ENCODE measurements at places on chromosomes 6 and 20.

DNA sequence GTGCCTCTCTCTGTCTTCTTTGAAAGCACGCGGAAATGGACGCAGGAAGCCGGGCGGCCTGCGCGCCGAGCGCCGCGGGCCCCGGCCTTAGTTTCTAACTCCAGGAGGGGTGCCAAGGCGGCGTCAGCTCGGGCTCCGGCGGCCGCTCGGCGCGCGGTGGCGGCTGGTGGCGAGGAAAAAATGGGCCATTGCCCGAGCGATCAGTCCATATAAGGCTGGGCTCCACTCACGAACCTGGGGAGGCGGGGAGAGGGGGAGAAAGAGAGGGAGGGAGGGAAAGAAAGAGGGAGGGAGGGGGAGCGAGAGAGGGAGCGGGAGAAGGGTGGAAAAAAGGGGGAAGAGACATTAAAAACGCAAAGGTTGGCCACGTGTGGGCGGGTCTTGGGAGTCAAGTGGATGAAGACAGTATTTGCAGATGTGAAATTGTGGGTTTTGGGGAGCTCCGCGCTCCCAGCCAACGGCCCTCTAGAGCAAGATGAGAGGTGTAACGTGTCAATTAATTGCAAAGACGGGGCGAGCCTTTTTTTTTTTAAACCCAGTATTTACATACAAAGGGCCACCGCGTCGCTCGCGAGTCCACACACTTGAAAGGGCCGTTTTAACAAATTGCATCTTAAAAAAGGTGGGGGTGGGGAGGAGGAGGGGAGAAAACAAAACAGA, at the start of gene NKX2-2:
Gene NKX2-2 (minus strand): TSS at position 184 of the 660 bp plus-strand sequence. CDS start 395 bp downstream, outside the sequence.
- DNase-seq = no peak

DNA sequence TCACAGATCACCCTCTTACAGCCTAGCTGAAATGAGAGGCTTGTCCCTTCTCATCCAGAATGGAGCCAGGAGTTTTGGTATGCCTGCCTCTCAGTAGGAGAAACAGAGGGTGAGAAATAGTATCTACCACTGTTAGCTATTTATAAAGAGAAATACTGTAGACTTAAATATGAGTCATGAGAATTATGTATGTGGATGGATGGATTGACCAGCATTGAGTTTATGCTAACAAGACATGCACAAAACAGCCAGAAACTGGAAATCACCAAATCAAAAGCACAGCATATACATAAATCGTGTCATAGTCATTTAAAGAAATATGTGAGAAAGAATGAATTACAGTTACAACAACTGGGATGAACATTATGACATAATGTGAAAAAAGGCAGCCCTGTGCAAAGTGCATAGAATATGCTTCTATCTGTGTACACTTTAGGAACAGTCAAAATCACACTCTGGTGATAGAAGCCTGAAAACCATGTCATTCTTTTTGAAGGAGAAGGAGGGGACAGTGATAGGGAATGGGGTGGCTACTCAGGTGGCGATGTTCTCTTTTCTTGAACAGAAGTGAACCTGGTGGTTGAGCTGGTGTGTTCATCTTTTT, 79.8 kb upstream of the KIF25 start:
- no peak for DNase-seq

DNA sequence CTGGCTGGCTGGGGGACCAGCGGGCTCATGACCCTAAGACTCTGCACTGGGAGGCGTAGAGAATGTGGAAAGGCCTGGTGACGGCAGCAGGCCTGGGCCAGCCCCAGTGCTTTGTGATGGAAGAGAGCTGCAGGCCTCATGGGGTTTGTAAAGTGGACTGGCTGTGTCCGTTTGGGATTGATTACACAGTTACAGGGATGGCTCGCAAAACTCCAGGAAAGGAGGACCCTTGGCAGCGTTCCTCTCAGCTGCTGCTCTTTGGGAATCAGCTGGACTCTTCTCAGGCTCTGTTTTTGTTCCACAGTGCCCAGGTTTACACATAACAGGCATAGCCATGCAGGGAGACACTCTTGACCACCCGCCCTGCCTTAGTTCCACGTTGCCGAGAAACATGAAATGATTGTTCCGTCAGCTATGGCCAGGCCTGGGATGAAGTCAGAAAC, 89.0 kb downstream of the SLX4IP start:
- DNase-seq = peak; percentile 72

GRCh38 chr6:399785-400534, 8.4 kb downstream of the IRF4 start:
- DNase-seq = no peak

- DNase-seq = no peak
These were observed 162.9 kb upstream of the SASH1 start for GRCh38 chr6:148179786-148180185.

DNA sequence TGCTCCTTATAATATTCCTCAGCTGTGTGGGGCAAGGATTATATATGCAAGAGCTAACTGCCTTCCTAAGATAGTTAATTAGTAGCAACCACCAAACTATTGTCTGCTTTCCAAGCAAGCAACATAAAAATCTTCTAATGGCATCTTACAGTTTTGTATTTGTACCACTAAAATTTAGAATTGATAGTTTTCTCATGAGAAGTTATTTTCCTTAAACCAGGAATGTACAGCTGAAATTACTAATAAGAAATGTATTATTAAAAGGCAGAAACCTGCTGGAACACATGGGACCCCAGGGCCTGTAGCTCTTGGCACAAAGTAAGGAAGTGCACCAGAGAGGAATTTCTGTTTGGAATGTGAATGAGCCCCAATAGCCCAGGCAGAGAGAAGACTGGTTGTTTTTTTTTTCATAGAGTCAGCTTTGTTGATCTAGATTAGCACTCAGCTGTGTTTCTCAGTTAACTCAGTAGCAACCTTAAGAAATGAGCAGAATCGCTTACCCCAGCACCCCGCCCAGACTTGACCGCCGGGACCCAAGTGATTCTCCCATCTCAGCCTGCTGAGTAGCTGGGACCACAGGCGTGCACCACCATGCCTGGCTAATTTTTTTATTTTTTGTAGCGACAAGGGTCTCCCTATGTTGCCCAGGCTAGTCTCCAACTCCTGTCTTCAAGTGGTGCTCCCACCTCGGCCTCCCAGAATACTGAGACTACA, 2.6 kb downstream of the MGME1 start:
- DNase-seq = peak; percentile 38

GRCh38 chr6:108568101-108568500, 7.4 kb downstream of the FOXO3 start:
- no peak for DNase-seq

DNA sequence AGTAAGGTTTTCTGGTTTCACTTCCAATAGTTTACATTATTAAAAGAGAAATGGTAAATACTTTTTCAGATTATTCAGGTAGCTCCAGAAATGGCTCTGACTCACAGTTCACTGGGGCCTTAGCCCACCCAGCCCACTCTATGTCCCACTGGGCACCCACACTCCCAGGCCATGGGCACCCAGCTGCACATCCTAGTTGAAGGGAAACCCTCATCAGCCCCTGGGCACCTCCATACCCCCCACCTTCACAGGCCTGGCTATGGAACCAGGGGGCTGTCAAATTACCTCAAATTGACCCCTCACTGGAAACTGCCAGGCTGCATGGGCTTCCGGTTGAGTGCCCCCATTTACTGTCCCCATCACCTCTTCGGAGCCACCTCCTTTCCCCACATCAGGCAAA, 51.5 kb downstream of the BMP7 start:
- DNase-seq = no peak

DNA sequence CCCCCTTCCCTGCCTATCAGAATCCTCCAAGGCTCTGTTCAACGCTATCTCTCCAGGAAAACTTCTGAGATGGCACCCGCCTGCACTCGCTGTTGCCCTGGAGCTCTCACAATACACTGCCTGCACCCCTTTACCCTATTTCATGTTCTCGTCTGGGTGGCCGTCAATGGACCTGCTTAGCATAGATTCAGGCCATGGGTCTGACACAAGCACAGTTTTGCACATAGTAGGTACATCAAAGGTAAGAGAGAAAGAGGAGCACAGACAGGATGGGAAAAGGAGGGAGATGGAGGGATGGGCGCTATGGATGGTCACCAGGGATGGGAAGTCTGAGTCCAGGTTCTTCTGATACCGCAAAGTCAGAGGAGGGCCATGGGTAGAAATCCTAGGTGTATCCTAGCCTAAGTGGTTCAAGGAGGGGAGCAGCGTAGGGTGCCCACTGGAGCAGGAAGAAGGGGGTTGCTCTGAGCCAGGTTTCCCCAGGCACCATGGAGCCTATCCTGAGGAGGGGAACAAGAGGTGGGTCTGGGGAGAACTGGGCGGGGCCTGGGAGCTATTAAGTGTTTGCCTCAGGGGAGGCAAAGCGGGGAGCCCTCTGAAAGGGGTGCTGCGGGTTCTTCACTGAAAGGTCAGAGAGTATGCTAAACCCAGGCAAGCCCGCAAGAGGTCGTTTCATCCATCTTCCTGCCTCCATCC, 89.3 kb downstream of the MRPL14 start:
- no peak for DNase-seq

DNA sequence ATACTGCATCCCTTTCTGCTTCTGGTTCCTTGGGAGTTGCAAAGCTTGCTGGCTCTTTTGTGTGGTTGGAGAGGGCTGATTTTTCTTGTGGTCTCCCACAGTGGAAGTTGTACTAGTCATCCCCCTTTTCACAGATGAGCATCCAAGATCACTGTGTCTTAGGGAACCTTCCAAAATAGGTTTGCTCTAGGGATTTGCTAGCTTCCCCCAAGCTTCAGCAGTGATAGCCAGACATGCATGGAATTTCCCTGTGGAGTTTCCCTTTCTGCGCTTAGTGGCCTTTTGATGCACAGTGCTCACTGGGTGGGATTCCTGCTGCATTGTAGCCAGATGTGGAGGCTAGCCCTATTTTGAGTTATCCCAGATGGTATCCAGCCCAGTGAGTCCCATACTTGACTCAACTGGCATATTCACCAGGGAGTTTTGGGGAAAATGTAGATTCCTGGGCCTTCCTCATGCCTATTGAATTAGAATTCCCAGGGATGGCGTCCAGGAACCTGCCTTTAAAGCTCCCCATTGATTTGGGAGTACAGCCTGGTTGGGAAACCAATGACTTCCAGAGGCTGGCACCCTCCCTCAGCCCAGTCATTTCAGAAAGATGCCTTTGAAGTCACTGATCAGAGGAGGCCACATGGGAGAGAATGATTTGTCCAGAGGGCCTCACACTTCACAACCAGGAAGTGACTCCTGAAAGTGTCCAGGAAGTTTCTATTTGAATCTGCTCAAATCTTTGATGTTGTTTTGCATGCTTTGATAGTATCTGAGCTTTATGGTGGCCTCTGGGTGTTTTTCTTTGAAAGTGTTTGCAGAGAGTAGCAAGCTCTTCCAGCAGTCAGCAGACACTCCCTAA, 25.9 kb downstream of the PPARD start:
- DNase-seq = peak; percentile 78

GRCh38 chr6:151494235-151494935, 568 bp downstream of the CCDC170 start:
- peak; percentile 44 for DNase-seq

DNA sequence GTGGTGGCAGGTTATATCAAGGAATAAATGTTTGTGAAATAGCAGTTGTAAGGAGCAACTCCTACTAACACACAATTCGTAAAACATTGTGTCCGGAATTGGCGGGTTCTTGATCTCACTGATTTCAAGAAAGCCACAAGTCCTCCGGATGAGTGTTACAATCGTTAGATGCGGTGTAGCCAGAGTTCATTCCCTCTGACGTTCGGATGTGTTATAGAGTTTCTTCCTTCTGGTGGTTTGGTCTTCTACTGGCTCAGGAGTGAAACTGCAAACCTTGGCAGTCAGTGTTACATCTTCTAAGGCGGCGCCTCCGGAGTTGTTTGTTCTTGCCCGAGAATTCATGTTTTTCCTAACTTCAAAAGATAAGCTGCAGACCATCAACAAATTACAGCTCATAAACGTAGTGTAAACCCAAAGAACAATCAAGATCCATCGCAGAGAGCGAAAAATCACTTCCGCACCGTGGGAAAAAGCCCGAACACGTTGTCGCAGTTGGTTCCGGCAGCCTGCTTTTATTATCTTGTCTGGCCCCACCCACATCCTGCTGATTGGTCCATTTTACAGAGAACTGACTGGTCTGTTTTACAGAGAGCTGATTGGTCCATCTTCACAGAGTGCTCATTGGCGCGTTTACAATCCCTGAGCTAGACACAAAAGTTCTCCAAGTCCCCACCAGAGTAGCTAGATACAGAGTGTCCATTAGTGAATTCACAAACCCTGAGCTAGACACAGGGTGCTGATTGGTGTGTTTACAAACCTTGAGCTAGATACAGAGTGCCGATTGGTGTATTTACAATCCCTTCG, 58.2 kb downstream of the TRIM27 start:
- no peak for DNase-seq

DNA sequence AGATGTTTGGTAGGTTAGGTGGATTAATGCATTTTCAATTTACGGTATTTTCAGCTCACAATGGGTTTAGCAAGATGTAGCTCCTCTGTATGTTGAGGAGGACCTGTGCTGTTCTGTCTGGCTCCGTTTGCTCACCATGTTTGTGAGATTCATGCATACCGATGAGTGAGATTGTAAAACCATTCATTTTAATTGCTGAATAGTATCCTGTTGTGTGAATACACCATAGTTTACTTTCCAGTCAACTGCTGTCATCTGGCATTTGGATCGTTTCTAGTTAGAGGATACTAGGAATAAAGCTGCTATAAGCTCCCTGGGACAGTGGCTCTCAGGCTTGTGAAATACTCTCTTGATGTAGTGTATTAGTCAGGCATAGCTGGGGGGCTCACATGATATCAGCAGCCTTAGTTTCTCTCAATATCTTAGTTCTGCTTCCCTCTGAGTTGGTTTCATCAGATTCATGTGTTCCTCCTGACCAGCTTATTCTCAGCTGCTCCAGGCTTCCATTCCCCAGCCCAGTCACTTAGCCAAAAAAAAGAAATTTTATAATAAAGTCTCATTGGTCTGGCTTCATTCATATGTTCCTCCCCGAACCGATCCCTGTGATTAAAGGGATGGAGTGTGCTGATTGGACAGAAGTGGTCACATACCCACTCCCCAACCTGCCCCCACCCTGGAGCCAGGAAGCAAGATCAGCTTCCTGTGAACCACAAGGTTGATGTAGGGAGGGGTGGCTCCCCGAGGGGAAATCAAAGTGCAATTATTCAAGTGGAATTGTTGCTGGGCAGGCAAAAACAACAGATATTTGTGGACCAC, 10.9 kb upstream of the B4GALT5 start:
- DNase-seq = peak; percentile 31

DNA sequence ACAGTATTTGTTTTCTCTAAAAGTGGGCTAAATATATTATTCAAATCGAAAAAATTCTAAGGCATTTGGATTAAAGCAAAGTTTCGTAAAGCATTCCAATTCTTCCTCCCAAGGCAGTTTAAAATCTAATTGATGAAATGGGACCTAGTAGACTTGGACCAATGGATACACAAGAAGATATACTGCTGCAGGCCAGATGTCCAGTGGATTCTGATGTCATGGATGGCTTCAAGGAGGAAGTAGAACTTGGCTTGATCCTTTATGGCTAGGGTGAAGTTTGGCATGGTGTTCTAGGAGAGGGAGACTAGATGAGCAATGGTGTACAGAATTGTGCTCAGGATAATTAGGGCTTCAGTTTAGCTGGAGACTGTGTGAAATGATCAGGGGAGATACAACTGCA, 559.5 kb upstream of the MMS22L start:
- no peak for DNase-seq

- no peak for DNase-seq
These were observed 27.9 kb downstream of the GCLC start for GRCh38 chr6:53517021-53517420.

GRCh38 chr6:100116411-100117194, 122.6 kb upstream of the MCHR2 start:
- DNase-seq = peak; percentile 68

GRCh38 chr6:143726015-143726647, 48.4 kb downstream of the PHACTR2 start:
- no peak for DNase-seq

- no peak for DNase-seq
These were observed 108.8 kb upstream of the JARID2 start for GRCh38 chr6:15137086-15137485.
